ENCODE measurements at places on chromosomes 7 and 10.

GRCh38 chr7:30907527-30908267, 4.0 kb upstream of the AQP1 start:
- no peak for DNase-seq

DNA sequence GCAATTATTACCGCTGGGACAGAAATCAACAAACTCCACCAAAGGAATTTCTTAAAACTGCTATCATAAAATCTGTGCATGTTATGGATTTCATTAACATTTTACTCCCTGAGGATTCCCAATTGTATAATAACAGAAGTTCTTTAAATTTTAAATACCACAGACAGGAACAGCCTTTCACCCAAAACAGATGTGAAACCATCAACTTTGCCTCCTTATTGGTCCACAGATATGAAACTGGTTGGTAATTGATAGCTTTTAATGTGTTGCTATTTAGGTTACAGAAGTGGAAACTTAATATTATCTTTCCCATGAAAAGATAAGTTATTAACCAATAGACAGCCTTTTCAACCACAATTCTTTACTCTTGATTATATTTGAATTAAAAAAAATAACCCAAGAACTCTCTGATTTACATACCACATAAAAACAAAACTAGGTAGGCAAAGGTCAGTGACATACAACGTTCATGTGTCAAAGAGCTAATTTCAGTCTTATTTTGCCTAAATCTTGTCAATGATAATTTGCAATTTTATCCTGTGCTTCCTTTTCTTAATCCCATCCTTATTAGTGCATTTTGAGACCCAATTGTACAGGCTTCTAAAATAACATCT, 90.0 kb downstream of the NRP1 start:
- DNase-seq = no peak

DNA sequence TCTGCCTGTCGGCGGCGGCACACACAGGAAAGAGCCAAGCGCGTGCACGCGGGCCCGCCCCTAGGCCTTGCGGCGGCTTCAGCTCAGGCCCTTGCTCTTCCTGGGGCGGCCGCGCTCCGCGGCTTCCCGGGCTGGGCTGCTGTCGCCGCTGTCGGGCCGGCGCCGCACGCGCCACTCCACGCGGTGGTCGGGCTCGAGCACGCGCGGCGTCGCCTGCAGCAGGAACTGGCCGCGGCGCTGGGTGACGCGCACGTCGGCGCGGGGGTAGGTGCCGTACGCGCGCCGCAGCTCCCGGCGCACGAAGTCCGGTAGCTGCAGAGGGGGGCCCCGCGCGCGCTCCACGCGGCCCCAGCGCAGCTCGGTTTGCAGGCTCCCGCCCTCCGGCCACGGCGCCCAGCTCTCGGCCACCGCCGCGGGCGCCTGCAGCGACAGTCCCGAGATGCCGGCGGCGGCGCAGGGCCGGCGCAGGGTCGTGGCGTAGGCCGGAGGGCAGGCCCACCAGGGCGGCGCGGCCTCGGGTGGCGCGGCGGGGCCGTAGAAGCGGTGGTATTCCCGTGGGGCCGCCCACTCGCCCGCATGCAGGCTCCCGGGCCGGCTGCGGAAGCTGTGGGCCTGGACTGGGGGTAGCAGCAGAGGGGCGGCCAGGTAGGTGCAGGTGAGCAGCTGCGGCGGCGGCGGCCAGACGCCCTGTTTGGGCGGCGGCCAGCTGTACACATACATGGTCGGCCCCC, 804 bp downstream of the C10orf95 start:
- DNase-seq = peak; percentile 74

- DNase-seq = no peak
Measured at GRCh38 chr7:35365523-35365922, 111.6 kb upstream of the TBX20 start.

DNA sequence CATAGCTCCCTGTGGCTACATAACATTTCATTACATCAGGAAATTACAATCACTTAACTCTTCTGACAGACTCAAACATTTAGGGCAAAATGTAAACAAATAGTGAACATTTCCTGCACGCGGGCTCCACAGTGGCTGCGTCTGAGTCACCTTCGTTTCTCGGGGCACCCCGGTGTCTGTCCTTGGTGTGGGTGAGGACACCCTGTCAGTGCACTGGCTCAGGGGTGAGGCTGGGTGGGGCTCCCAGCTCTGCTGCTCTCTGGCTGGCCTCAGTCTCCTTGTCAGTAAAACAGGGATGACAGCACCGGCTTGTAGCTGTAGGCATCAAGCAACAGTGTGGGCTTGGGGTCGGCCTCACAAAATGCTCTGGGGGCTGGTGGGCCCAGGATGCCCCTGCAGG, 237.1 kb upstream of the SHH start:
- DNase-seq = no peak

GRCh38 chr10:484441-484924, 205.0 kb downstream of the DIP2C start:
- DNase-seq = peak; percentile 27

GRCh38 chr10:117663750-117664149, 121.2 kb downstream of the EMX2 start:
- no peak for DNase-seq

- DNase-seq = no peak
Measured at GRCh38 chr10:102113956-102114857, 6.0 kb downstream of the LDB1 start.

DNA sequence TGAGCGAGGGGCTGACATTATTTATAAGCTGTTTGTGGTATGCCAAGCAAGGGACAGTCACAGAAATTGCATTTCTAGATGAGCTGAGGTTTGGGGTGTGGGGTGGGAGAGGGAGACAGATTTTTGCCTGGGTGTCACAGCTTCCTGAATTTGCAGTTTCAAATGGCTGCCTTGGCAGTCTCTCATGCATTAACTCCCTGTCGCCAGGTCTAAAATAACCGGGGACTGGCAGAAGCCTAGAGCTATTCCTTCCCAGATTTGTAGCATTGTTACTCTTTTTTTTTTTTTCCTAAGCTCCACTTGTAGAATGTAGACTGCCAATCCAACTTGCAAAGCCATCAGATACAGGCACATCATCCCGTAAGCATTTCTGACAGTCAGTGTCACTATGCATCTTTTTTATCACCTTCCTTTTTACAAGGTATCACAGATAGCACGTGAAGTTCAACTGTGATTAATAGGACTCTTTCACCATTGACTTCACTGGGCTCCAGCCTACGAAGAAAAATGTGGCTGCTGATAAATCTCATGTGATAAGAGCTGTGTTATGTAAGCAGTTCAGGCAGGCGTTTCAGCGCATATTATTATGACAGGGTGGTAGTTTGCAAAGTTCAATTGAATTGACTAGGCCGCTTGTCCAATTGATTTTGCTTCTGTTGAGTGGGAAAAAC, 130.7 kb upstream of the CELF2 start:
- DNase-seq = no peak

- DNase-seq = no peak
Measured at GRCh38 chr10:11003679-11004078, 14.0 kb upstream of the CELF2 start.

GRCh38 chr10:91635401-91636400, 2.8 kb upstream of the PPP1R3C start:
- peak; percentile 87 for DNase-seq

DNA sequence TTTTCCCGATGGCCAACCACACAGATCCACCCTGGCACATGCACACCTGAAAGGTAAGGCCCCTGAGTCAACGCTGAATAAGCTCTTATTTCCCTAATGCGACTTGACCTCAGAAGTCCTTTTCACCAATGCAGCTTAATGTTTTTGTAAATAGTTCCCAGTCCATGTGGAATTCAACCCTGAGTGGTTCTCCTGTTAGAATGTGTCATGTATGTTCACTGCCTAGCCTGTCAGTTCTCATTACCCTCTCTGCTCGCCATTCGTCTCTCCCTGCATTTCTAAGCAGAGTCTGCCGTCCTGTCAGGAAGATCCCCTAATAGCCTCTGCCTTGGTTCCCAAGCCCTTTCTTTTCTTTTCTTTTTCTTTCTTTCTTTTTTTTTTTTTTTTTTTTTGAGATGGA, 392.6 kb upstream of the SHH start:
- no peak for DNase-seq

Data from SK-MEL-5 (cell line).